Natural killer cell (primary cell): ENCODE measurements at places on chromosomes 2 and 18. TPM values are rescaled to one million over a fixed set of nuclear protein-coding genes. Genes with fewer than 3 reads are reported as not detected.

DNA sequence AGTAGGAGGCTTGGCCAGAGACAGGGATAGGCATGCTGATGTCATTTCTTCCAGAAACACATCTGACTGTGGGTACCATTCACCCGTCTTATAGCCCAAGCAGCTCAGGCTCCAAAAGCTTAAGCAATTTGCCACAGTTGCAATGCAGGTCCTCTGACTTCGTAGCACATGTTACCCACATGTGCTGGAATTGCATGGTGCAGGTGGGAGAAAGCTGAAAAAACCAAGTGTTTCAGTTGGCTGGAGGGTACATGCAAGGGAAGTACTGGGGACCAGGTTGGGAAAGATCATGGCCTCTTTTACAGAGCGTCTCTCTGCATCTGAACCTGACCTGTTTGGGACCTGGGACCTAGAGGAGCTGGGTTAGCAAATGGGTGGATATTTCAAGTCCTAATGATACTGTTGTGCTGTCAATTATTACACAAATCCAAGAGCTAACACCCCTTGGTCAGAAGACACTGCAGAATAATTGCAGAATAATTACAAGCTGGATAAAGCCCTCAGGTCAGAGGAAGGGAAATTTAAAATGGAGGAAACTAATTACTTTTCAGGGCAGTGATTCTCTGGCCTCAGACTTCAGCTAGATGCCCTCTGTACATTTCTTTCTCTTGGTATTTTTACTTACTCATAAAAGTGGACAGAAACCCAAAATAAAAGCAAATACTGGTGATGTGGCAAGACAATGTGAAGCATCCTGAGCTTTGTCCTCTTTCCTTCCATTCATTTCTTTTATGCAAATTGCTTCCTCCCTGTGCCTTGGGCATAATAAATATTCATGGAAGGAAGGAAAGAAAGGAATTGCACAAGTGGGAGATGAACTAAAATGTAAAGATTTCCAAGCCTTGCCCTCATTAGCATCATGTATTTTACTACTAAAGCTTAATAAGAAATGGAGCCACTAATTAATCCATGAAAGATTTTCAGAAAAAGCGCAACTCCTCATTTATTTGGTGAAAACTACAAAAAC, 45.6 kb upstream of the TTC39C start:
- no peak for DNase-seq

DNA sequence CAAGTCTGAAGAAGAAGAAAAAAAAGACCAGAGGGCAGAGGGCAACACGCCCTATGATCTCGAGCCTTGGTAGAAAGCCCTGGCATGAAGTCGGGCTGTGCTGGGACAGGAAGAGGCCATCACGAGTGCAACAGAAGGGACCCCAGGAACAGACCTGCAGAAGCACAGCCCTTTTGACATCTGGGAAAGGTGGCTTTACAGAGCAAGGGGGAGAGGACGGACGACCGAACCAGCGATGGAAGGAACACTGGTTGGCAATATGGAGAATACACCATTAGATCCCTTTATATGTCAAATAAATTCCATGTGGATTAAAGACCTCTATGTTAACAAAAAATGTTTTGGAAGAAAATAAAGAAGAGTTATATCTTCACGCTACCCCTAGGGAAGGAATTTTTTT, 10.7 kb downstream of the KIF1A start:
- no peak for DNase-seq

- DNase-seq, result no peak
These were observed 17.5 kb upstream of the SULT1C3 start for GRCh38 chr2:108222261-108222660.

- no peak for DNase-seq
These were observed 3.6 kb upstream of the LRATD1 start for GRCh38 chr2:14628901-14629300.

- DNase-seq, result no peak
These were observed 134.5 kb upstream of the DDX18 start for GRCh38 chr2:117679952-117680351.

GRCh38 chr2:182207049-182207746, 219.6 kb downstream of the PDE1A start:
- DNase-seq, result no peak

DNA sequence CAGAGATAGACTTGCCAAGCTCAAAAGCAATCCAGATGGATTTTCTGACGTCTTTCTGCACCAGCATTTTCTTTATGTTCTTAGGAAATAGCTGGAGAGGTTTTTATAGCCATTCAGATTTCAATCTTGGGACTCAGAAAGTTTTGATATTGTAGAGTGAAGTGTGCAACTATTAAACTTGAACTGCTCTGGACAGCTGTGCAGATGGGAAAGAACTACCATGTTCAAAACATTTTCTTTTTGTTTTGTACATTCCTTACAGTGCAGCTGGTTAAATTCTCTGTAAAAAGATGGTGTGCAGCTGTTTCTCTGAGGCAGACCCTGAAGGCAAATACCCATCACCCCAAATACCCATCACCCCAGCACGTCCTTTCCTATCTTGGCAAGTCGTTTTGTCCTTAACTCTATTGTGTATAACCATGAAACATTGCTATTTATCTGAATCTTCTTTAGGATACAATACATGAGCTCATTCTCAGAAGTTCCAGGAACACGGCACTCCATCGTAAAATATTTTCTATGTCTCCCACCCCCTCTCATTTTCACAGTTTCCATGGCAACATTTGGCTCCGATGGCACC, 38.8 kb downstream of the AQP4 start:
- DNase-seq, result no peak

DNA sequence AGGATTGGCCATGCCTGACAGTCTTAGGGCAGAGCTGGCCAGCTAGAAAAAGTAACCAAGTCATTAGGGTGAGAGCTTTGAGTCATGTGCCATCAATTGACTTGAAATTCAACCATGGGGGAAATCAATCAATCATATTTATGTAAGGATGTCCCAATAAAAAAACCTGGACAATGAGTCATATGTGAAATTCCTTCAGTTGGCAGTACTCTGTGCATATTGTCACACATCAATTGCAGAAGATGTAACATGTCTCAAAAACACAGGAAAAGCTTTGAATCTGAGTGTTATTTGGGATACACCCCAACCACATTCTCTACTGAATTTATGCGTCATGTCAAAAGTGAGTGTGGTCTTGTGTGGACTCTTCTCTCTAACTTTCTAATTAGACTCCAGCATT, 1004.1 kb upstream of the NRXN1 start:
- no peak for DNase-seq

The USP14 gene
- 48.4 TPM for total RNA-seq

The SIX3 gene
- total RNA-seq, result not detected

DNA sequence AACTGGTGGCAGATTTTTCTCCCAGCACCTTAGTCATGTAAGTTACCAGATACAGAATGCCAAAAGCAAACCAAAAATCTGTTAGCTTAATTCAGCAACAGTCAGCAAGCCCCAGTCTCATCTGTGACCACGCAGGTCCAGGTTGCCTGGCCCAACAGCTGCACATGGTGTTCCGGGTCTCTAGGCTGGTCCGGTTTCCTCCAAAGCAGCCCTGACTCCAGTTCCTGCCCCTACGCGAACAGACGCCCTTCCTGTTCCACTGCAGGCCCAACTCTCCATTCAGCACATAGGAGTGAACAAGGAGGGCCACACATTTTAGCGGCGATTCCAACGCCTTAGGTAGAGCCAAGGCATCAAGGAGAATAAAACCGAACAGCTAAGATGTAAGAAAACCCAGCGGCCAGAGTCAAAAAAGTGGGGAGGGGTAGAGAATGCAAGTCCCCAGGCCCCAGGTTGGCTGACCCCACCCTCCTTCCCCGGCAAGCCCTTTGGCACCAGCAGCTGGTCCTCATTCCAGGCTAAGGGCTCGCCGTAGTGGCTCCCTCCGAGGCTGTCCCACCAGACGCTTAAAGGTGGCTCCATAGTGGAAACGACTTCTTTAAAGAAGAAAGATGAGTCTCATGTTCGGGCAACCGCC, 1.5 kb downstream of the STK25 start:
- no peak for DNase-seq

DNA sequence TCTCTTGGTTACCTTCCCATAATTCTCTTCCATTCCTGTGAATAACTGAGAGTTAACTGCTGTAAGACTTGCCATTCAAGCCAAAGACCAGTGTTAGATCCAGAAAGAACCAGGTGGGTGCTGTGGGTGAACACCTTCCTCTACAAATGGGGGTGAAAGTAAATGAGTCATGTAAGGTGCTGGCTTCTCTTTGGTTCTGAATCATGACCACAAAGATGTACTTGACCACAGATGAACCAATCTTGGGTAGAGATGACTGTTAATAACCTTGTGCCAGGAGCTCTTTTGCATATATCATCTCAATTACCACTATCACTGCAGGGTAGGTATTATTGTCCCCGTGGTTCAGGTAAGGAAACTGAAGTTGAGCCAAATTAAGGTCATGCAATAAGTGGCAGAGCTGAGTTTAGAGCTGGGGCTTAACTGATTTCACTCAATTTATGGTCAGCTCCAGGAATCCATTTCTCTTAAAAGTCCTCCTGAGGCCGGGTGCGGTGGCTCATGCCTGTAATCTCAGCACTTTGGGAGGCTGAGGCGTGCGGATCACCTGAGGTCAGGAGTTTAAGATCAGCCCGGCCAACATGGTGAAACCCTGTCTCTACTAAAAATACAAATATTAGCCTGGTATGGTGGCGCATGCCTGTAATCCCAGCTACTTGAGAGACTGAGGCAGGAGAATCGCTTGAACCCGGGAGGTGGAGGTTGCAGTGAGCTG, 244.9 kb upstream of the CXCR4 start:
- DNase-seq, result peak; percentile 33

The FAM168B gene
- 70.7 TPM for total RNA-seq

GRCh38 chr2:199019898-199020507, 437.7 kb downstream of the SATB2 start:
- DNase-seq, result no peak

GRCh38 chr18:58792086-58792485, 72.6 kb upstream of the ZNF532 start:
- DNase-seq, result no peak

The POMC gene
- 6.6 TPM for total RNA-seq

DNA sequence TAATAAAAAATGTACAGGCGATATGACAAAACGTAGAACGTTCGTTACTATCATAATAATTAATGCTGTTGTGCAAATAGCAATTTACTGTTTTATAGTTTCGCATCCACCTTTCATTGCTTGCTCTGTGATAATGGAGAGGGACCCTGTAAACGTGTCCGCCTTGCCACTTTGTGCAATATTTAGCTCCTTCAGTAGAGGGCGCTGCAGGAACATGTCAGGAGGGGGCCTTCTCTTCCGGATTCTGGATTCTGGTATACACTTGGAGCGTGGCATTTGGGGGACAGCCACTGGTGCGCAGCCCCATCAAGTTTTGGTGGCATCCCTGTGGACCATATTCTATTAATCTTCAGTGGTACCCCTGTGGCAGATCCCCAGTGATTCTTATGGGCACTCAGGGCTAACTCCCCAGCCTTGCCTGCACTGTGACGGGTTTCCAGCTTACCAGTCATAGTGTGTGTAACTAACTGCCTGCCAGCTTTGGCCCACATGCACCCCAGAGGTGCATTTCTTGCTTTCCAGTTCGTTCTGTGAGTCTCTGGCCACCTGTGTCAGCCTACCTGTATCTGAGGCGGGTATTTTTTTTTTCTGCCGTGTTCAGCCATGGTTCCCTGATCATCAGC, 140.3 kb downstream of the CYRIA start:
- DNase-seq, result no peak

GRCh38 chr18:62365420-62365819, 40.3 kb downstream of the TNFRSF11A start:
- no peak for DNase-seq

GRCh38 chr18:2986150-2986865, 26.6 kb downstream of the LPIN2 start:
- peak; percentile 3 for DNase-seq

DNA sequence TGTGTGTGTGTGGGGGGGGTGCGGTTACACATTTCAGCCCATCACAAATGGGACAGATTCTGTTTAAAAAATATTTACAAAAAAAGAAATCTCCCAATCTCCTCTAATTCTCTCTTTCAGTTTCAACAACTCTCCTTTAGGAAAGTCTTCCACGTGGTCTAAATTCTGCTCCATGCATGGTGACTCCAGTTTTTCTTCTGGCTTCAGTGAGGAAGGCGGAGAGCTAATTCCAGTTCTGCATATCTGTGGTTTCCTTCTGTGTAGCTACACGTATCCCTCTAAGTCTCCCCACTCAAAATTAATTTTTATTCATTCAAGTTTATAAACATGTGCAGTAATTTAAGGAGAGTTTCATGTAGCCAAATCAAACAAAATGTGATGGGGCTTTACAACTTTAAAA, 111.6 kb downstream of the SLC4A3 start:
- no peak for DNase-seq

GRCh38 chr2:109229094-109229675, 100.2 kb downstream of the SH3RF3 start:
- no peak for DNase-seq

DNA sequence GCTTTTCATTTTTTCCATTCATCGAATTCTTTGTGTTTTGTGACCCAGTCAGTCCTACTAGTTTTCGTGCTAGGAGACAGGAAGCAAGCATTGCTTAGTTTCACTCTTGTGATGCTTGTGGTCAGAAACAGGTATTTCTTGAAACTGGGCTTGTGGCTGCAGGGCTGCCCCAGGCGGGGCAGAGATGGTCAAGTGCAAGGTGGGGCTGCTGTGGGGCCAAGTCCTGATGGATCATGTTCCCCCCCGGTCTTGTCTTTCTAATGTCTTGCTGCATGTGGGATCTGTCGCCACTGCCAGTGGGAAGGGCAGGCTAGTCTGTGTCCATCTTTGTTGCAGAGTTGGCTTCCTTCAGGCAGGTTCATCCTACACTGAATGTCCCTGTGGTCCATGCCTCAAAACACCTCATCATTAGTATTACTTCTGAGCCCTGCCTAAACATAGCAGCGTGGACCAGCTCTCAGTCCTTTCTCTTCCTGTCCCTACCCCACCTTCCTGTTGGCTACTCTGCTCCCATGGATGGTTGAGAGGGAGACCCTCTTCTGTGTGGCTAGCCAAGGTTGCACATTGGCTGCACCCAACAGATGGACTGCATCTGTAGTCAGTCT, 38.7 kb downstream of the INPP4A start:
- peak; percentile 51 for DNase-seq

- no peak for DNase-seq
These were observed 9.7 kb downstream of the CCT4 start for GRCh38 chr2:61878761-61879160.
